ENCODE measurements at places on chromosomes 12 and 14. TPM values are rescaled to one million over a fixed set of nuclear protein-coding genes. Genes with fewer than 3 reads are reported as not detected.

EML5 gene
- 0.13 TPM for total RNA-seq

AQP2 gene
- total RNA-seq = not detected

TTC8 gene
- total RNA-seq = 9.6 TPM

NANOG gene
- not detected for total RNA-seq

OR11H7 gene
- not detected for total RNA-seq

PGF gene
- total RNA-seq = 44.8 TPM

DNA sequence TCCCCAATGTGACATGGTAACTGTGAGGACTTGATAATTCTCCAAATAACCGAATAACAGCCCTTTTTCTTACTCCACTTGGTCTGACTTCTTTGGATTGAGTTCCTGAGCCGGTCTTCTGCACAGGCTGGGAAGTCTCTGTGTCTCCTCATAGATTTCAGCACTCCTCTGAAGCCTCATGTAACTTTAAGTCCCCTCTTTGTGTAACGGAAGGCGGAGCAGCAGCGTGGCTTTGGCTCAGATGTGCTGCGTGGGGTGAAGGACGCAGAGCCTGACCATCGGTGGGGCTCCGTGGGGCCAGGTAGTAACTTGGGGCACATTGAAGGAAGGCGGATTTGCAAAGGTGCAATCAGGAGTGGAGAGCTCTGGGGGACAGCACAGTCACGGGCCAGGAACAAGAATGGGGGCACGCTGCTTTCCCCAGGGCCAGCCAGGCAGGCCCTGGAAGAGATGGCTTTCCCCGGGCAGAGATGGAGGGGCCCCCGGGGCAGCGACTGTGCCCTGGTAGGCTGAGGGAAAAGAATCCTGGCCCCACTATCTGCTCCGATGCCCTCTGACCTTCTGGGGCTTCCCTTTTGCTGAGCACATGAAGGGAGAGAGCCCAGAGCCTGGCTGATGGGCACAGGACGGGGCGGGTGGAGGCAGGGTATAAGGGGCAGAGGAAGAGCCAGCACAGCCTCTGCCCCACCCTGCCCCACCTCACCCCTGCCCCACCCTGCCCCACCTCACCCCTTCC is 56.9 kb downstream of the ADGRD1 start:
- DNase-seq = no peak

DNA sequence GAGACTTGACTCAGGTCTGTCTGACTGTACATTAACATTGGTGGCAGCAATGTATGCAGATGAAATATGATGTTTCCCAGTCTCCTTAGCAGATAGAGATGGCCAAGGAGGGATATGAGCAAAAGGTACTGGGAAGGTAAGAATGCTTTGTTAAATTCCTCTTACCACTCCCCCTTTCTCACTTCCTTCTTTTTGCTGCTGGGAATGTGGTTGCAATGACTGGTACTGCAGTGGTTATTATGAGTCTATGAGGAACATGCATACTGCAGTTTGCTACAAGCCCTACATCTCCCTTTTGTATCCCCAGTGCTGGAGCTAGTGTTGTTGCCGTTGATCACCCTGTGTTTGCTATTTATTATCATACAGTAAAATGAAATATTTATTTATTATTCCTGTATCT is 35.9 kb downstream of the ALDH1L2 start:
- no peak for DNase-seq

GRCh38 chr14:23361320-23361719 is 3.7 kb downstream of the EFS start:
- DNase-seq = no peak

DNA sequence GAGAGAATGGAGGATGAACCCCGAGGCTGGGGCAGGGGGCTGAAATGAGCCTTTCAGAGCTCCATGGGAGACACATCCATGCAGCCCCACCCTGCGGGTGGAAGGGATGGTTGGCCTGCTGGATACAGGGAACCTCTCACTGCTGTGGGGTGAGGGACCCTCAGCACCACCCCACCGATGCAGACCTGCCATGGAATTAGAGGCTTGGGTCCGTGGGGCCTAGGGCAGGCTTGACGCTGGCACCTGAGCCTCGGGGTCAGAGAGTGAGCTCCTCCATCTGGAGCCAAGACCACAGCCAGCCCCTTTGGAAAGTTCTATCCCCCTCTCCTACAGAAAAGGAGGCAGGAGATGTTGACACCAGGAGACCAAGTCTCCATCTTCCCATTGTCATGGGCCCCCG is 7.4 kb upstream of the KRT74 start:
- no peak for DNase-seq

GRCh38 chr12:88665071-88665470 is 84.8 kb upstream of the KITLG start:
- DNase-seq = no peak

DNA sequence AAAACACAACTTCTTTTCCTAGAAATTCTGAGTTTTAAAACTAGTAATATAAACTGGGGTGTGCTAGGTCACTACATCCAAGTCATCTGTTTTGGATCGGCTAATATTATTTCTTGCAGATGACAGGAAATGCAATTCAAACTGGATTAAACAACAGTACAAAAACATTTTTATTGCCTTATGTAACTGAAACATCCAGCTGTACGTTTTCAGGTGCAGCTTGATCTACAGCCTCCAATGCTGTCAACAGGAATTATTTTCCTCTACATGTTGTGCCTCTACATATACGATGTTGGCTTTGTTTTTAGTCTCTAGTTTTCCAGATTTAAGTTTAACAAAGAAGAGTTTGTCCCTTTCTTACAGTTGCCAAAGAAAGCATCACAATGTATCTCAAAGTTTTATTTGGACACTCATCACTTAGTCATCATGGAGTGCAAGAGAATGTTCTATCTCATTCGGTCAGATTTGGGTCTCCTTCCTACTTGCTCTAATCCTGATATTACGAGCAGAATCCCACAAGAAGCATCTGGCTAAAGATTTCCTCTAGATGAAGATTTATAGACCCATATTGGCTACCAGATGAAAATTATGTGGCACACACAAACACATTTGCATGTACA is 326.7 kb downstream of the SLC6A15 start:
- no peak for DNase-seq

DNA sequence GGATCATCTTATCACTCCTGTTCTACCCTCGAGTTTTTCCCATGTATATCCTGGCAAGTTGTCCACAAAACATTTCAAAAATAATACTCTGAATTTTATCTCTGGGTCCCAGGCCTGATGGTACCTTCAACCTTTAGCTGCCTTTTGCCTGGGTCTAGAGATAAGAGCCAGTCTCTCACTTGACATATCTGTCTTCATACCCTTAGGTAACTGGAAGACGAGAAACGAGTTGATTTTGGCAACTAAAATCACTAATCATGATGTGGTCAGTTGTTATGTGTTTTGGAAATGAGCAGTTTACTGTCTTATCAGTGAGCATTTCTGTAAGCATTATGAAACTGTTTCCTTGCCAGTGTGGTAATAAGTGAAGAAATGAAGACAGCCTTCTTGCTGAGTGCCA is 6.3 kb downstream of the RNF10 start:
- DNase-seq = no peak

All from dermis microvascular lymphatic vessel endothelial cell (primary cell).